ENCODE measurements at places on chromosomes 1 and 21.

- DNase-seq, result no peak
Measured at GRCh38 chr1:149945206-149945605, 8.5 kb upstream of the MTMR11 start.

- DNase-seq, result no peak
Measured at GRCh38 chr1:158838660-158839059, 7.5 kb downstream of the MNDA start.

DNA sequence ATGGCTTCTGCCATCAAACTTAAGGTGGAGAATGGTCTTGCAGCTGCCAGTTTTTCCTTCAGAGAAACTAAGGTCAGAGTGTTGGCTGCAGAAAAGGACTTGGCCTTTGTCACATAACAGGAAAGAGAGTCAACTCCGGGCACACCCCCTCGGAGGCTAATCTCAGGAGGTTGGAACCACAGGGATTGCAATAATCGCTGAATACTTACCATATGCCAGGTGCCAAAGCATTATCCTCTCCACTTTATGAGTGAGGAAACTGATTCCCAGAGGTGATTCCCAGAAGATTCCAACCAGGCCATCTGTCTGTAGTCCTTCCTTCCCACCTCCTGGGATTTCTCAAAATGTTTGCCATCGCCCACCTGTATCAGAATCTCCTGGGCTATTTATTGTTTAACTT, 54.0 kb downstream of the LACTBL1 start:
- DNase-seq, result no peak

GRCh38 chr1:217052626-217053025, 329.4 kb upstream of the ESRRG start:
- DNase-seq, result no peak

GRCh38 chr1:228030451-228031201, 23.8 kb downstream of the WNT3A start:
- DNase-seq, result no peak

- no peak for DNase-seq
Measured at GRCh38 chr21:41730367-41730765, 36.5 kb downstream of the RIPK4 start.

DNA sequence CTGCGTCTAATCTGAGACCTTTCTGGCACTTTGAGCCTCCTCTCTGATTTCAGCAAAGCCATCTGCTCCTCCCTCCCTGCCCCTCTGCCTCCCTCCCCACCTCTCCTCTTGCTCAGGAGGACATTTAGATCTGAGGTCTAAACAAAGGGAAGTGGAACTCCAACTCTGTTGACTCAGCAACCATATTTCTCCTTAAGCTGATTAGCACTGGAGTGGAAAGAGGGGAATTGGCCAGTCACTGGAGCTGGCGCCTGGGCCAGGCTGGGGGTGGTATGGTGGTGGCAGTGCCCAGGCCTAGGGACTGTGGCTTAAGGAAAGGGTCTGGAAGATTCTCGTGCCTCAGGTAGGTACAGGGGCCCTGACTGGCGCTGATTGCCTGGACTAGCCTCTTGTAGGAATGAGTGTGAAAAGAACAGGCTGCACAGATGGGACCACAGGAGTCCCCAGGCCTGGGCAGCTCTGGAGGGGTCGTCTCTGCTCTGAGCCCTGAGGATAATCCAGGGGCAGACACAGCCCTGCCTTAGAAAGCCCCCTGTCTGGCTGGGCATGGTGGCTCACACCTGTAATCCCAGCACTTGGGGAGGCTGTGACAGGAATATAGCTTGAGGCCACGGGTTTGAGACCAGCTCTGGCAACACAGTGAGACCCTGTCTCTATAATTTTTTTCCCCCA, 11.9 kb downstream of the SH2D2A start:
- DNase-seq, result no peak

- DNase-seq, result no peak
Measured at GRCh38 chr1:231554969-231555368, 26.5 kb downstream of the TSNAX start.

DNA sequence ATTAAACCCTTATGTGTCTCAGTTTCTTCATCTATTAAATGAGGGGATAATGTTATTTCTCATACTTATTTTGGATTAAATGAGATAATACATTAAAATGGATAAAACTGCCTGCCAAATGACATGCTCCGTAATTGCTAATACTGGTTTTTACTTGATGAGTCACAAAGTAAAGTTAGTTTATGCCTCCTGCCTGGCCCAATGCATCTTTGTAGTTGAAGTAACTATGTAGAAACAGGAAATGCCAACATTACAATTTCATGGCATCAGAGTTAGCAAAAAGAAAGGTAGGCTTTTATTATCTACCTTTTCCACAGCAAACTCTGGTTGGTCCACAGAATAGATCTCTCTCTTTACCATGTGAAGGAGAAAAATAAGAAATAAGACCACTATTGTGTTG, 214.5 kb downstream of the TBX15 start:
- DNase-seq, result no peak

- DNase-seq, result no peak
Measured at GRCh38 chr1:81558291-81559076, 242.2 kb upstream of the ADGRL2 start.

- DNase-seq, result no peak
Measured at GRCh38 chr1:56638248-56638647, 6.9 kb upstream of the PRKAA2 start.

GRCh38 chr21:34813266-34813894, 144.6 kb downstream of the CLIC6 start:
- no peak for DNase-seq
